Muscle of arm (tissue), 14 donors: ENCODE measurements at places on chromosomes 12 and 14.

- peak; percentile 32 for DNase-seq
Observed at GRCh38 chr12:64452559-64453329, 824 bp downstream of the TBK1 start.

- DNase-seq: no peak
Observed at GRCh38 chr12:103272949-103273348, 222.8 kb downstream of the C12orf42 start.

- DNase-seq: no peak
Observed at GRCh38 chr12:15763328-15763727, 25.9 kb downstream of the EPS8 start.

DNA sequence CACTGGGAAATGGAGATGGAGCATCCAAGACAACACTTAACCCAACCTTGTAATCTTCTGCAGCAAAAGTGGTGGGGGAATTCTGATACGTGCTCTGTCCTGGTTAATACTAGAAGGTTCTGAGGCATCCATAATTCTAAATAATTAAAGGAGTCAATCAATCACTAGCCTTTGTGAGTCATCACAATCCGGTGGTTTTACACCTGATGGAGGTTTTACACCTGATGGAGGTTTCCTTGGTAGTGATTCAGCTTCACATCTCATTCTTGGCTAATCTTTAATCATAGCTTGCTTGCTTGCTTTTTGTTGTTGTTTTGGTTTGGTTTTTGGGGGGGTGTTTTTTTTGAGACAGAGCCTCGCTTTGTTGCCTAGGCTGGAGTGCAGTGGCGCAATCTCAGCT is 343.4 kb downstream of the DPF3 start:
- no peak for DNase-seq

GRCh38 chr14:53894456-53894855 is 62.2 kb downstream of the BMP4 start:
- no peak for DNase-seq

DNA sequence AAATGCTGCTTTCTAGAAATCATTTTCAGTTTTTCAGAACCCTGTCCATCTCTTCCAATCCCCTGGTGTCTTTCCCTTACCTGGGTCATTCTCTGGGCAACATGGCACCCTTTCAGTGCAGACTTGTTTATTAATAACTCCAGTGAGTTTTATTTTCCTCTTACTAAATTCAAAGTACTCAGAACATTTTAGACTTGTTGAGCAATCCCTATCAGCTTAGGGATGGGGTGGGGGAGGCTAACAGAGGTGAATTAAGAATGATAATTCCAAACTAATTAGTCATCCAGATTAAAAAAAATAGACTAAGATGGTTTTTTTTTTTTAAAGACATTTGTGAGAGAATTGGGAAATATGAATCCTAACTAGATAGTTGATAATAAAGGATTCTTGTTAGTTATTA is 10.7 kb downstream of the GPRC5A start:
- DNase-seq: no peak

DNA sequence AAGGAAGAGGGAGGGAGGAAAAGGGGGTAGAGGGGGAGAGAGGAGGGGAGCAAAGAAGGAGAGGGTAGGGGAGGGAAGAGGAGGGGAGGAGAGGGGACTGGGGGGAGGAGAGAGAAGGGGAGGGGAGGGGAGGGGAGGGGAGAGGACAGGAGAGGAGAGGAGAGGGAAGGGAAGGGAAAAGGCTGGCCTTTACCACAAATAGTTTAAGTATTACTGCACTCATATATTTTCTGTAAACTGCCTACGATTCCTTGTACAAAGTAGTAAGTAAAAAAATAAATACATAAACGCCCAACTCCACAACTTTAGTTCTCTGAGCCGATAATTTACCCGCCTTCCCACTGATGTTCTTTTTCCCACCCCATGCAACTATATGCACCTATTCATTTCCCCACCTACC is 23.7 kb upstream of the RERG start:
- DNase-seq: no peak

- no peak for DNase-seq
Observed at GRCh38 chr12:31003861-31004640, 69.6 kb upstream of the DDX11 start.

DNA sequence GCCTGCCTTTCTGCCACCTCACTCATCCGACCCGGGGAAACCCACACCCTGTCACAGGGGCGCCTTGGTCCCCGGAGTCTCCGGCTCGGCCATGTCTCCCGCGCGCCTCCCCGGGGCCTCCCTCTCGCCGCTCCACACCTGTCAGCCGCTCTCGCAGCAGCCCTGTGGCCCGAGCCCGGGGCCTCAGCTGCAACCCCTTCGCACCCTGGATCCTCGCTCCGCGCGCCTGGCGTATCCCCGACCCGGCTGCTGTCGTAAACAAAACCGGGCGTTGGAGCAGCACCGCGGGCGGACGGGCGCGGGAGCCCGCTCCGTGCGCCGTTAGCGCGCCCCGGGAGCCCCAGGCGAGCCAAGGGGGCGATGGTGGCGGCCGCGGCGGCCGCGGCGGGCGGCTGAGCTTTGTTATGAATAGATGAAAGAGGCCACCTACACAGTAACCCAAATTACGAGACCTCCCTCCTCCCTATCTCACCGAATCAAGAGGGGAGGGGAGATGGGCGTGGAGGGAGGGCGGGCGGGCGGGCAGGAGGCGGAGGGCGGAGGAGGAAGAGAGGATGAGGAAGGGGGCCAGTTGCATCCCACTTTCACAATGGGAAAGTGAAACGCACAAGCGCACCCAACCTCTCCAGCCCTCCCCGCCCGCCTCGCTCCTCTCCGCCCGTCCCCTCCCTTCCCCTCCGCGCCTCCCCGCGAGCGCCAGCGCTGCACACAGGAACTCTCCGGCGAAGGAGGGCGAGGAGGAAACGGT is at the start of gene PLXNC1:
Gene PLXNC1 (plus strand): TSS at position 587 of the 748 bp plus-strand sequence. CDS start 395 bp downstream, outside the sequence.
- peak; percentile 69 for DNase-seq

DNA sequence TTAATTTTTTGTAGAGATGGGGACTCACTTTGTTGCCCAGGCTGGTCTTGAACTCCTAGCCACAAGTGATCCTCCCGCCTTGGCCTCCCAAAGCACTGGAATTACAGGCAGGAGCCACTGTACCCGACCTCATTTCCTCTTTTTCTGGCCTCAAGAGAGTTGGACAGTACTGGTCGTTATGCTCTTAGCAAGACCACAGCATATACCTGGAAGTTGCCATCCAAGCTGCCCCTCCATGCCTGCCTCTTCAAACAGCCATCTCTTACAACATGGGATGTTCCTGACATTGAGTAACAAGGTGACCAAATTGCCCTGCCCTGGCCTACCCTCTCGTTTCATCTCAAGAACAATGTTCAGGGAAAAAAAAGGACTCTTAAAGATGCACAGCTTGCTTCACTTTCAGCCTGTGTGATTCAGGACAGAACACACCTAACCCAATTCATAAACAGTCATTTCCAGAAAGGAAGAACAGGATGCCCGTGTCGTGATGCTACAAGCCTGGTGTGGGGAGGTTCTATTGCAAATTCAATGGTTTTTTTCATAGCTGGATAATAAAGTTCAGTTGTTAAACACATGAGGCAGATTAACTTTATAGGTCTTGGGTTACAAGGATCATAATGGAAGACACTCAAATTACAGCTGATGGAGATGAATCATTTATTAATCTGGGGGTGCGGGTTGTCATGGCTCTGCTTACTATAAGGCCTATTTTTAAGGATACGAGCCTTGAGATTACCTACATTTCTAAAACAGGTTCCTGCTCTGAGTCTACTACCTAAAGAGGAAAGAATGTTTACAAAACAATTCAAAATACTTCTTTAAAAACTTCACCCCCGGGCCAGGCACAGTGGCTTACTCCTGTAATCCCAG is 11.9 kb downstream of the GLTP start:
- DNase-seq: no peak

DNA sequence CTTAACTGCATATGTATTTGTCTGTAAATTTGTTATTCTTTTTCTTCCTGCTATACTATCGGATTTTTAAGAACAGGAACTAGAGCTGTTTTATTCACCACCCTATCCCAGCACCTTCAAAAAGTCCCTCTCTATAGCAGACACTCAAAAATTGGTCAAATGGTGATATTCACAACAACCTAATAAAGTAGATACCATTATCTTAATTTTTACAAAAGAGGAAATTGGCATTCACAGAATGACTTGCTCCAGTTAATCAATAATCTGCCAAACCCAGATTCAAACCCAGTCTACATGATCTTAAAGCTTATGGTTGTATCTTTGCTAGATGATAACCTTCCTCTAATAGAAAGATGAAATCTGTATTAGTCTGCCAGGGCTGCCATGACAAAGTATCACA is 426.6 kb downstream of the EGLN3 start:
- no peak for DNase-seq

- DNase-seq: no peak
Observed at GRCh38 chr14:95256776-95257060, 63.0 kb downstream of the CLMN start.

- peak; percentile 59 for DNase-seq
Observed at GRCh38 chr14:59427653-59428580, 37.3 kb downstream of the GPR135 start.

DNA sequence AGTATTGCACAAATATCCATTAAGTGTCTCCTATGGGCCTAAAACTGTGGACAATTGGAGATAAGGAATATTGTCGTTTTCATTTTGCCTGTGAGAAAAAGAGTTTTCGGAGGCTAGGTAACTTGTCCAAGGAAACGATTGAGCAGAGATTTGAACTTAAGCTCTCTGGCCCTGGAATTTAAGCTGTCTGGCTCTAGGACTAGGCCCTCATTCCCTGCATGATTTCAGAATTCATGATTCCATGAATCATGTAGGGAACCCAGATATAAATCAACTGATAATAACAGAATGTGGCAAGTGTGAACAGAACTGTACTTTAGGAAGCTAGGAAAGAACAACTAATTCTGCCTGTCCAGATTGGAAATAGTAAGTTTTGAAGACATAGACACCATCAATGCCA is 940.9 kb downstream of the DIO2 start:
- DNase-seq: no peak

- peak; percentile 45 for DNase-seq
Observed at GRCh38 chr12:105741786-105742566, 396.8 kb downstream of the NUAK1 start.

GRCh38 chr12:53532021-53532420 is 24.7 kb upstream of the NPFF start:
- no peak for DNase-seq

DNA sequence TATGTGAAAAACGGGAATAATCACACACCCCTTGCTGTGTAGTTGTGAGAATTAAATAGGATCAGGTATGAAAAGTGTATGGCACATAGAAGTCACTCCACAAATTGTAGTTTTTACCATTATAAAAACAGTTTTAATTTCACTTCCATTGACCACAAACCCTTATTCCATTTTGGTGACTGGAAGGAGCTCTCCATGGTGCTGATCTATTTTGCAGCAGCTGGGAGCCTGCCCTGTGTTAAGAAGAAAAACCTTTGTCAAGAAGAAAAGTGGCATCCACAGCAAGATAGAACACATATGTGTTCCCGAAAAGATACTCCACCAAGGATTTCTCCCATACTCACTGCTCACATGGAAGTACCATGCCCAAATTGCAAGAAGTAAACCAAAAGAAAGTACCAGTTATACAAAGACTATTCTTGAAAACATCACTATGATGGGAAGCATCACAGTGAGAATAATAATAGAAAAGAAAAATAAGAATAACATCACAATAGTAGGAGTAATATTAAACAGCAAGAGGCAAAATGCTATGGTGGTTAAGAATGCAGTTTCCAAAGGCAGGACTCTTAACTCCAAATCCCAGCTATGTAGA is 58.7 kb downstream of the TUNAR start:
- DNase-seq: peak; percentile 42

- no peak for DNase-seq
Observed at GRCh38 chr14:70807898-70808415, 1.4 kb downstream of the MAP3K9 start.

DNA sequence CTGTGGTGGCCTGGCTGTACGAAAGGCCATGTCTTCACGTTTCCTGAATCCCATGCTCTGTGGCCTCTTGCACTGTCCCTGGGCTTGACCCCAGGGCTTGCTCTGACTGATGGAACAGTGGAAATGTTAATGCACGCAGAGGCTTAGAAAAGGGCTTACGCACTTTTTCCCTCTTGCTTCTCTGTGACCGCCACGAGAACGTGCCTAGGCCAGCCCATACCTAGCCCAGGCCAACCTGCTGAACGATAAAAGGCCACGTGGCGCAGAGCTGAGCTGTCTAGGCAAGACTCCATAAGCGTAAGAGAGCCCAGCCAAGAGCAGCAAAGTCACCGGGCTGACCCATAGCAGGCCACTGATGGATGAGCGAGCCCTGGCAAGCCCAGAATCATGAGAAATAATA is 18.3 kb downstream of the TTC7B start:
- no peak for DNase-seq

DNA sequence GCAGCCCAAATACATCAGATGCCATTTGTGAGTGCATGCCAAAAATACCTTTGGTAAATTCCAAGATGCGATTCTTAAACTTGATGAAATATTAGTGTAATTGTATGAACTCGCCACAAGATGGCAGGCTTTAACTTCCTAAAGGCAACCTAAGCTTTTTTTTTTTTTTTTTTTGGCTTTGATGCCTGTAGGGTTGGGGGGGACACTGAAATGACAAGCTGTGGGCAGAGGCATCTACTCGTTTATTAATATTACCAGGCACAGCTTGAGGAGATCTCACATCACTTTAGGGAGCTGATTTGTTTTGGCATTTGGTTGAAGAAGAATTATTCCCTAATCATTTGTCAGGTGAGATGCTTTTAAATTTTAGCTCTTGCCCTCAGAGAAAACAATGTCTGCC is 126.7 kb upstream of the CCDC196 start:
- peak; percentile 32 for DNase-seq

DNA sequence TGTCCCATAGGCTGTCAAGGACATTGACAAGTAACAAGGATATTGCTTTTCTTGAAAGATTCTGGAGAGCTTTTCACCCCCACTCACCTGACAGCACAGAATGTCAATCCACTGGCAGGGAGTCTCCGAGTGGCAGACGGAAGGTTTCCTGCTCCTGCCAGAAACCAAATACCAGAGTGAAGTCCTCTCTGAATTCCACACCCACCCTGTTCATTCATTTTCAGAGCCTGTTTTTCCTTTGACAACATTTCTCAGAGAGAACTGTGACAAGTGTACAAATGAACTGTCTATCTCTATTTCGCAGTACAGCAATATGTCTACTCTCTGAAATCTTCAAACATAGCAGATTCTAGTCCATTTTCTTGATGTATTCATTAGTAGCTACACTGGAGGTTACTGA is 26.2 kb upstream of the BICD1 start:
- DNase-seq: no peak

DNA sequence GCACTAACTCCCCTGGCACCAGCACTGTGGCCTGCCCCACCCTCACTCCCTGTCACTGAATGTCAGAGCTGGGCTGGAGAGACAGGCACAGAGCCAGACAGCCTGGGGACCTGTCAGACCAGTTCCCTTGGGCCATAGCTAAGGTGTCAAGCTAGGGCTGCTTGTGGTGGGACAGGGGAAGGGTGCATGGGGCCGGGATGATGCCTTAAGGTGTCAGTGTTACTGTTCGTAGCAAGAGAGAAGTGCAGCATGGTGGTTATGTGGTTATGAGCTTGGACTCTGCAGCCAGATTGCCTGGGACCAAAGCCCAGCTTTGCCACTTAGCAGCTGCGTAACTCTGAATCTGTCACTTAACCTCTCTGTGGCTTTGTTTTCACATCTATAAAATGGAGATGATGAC is 3.8 kb downstream of the RAPGEF3 start:
- no peak for DNase-seq
